ENCODE measurements at places on chromosomes 16 and 17.

- no peak for DNase-seq
These were observed 64.2 kb downstream of the FTO start for GRCh38 chr16:53768167-53768566.

DNA sequence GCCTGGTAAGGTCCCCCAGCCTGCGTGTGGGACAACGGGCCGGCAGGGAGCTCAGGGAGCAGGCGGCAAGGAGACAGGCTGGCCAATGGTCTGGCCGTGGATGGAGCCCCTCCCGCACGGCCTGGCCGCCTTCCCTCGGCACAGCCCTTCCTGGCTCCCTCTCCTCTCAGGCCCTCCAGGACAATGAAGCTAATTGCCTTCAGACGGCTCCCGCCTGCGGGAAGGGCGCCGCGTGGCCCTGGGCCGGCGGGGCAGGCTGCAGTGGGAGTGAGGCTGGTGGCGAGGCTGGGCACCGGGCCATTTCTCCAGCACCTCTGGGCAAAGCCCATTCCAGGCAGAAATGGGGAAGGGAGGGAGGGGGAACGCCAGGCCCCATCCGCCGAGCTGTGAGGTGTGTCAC lies 50.9 kb downstream of the ENGASE start:
- no peak for DNase-seq

- DNase-seq = no peak
These were observed 20.3 kb downstream of the MSI2 start for GRCh38 chr17:57276621-57277020.

GRCh38 chr16:2026461-2027023 lies at the start of gene NHERF2:
NHERF2 (plus strand) TSS chr16:2026902; CDS start chr16:2027006, 104 bp downstream.
- DNase-seq = no peak
